ENCODE measurements at places on chromosomes 3 and 15.

GRCh38 chr15:49721091-49721490, 100.2 kb downstream of the DTWD1 start:
- no peak for DNase-seq

DNA sequence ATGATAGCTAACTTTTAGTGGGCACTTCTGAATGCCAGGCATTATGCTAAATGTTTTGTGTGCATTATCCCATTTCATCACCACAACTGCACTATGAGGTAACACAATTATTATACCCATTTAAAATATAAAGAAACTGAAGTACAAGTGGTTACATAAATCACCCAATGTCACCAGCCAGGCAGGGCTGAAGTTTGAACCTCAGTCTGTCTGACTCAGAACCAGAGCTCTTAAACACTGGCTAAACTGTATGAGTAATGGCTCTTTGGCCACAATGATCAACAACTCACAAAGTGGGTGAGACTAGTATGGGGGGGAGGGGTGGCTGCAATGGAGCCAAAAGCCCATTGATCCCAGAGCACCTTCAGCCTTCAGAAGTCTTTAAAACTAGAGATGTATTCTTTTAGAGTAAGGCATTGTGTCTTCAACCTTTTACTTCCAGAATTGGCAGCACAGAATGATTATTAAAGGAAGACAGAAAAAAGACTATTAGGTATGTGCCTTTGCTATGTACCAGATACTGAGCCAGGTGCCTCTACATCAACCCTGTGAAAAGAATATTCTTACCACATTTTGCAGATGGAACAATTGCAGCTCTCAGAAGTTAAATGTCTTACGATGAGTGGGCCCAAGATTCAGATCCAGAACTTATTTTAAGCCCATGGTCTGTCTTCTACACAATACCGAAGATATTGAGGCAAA, 166.9 kb downstream of the UACA start:
- DNase-seq = no peak

GRCh38 chr3:123953735-123954134, 7.3 kb downstream of the CCDC14 start:
- DNase-seq = peak; percentile 63

- no peak for DNase-seq
Observed at GRCh38 chr3:121786485-121786884, 36.9 kb upstream of the GOLGB1 start.

GRCh38 chr3:84974347-84974746, 15.6 kb downstream of the CADM2 start:
- no peak for DNase-seq

DNA sequence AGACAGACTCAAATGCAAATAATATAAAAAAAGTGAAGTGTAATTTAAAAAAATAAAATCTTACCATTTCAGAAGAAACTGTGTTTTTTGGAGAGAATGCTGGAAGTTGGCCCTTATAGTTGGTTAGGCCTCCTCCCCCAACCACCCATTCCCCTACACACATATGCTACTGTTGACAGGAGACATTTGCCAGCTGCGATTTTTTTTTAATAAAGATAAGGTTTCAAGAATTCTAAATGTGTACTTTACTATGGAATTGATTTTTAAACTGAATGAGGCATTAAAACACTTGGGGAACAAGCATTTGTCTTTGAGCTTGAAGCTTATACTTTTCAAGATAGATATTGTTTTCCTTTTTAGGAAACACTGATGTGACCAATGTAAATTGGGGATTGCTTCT, 4.4 kb upstream of the SSR3 start:
- DNase-seq = no peak

GRCh38 chr3:151443583-151443982, 17.3 kb downstream of the IGSF10 start:
- DNase-seq = no peak

DNA sequence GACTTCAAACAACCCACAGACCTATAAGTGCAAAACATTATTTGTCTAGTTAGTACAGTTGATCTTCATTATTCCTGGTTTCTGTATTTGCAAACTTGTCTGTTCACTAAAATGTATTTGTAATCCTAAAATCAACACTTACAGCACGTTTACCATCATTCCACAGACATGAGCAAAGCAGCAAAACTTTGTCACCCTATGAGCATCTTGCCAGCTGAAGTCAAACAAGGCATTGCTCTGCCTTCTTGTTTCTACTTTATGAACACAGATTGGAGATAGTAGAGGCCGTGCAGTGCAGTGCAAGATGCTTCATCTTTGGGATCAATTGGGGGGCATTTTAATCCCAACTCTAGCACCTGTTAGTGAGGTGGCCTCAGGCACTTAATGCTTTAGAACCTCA, 202.1 kb downstream of the NLGN1 start:
- DNase-seq = no peak

DNA sequence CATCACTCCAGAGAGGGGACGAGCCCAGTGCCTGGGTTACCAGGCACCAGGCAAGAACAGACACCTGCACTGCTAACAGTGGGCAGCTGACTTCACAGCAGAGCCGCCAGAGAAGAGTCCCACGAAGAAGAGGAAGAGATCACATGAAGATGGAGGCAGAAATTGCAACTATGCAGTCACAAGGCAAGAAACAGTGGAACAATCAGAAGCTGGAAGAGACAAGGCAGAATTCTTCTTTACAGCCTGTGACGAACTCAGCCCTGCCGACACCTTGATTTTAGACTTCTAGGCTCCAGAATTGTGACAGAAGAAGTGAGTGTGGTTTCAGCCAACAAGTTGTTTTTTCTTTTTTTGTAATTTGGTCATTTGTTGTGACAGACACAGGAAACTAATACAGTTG, 59.2 kb downstream of the IL12A start:
- DNase-seq = no peak

DNA sequence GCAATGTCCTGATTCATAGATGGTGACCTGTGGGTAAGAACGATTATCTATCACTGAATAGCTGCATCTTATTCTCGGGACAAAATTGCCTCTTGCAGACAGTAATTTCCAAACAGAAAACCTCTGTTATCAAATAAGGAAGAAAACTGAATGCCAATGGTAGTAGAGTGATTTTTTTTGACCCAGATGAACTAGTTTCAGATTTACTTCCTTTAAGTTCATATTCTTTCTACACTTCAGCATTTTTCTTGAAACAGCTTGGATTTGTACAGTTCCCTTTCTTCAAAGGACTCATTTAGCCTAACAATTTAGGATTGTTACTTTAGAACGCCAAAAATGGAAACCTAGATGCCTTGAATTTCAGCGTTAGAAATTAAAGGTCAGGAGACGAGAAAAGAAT, 14.6 kb downstream of the ETV5 start:
- no peak for DNase-seq

DNA sequence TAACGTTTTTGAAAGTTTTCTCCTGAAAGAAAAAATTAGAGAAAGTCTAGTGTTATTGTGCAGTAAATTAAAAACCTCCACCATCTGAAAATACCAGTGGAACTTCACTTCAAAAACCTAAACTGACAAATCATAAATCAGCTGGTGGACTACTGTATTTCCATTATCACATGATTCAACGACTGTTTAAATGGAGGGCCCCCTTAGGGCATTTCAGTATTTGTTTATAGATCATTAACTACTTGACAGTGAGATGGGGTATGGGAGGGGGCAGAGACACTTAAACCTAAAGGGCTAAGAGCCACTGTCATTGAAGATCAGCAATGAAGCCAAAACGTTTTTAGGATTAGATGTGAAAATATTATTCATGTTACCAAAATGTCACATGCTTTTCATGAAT, 8.8 kb upstream of the C15orf61 start:
- DNase-seq = no peak

- DNase-seq = no peak
Observed at GRCh38 chr3:115617591-115617990, 5.7 kb upstream of the GAP43 start.

DNA sequence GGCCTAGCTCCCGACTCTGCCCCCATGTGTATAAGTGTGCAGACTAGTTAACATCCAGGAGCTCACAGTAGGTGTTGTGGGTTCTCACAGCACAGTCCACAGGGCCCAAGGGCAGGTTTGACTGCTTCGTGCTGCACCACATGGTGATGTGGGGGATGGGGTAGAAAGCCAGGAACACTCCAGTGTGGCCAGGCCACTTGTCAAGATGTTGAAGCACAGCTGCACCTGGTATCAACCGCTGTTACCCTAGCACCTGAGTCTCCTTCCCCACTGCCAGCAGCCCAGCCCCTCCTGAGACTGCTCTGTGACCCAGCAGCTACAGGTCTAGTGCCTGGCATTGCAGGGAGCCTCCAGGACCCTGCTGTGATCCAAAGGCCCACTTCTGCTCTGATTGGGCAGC, 53.4 kb downstream of the CHDH start:
- no peak for DNase-seq

DNA sequence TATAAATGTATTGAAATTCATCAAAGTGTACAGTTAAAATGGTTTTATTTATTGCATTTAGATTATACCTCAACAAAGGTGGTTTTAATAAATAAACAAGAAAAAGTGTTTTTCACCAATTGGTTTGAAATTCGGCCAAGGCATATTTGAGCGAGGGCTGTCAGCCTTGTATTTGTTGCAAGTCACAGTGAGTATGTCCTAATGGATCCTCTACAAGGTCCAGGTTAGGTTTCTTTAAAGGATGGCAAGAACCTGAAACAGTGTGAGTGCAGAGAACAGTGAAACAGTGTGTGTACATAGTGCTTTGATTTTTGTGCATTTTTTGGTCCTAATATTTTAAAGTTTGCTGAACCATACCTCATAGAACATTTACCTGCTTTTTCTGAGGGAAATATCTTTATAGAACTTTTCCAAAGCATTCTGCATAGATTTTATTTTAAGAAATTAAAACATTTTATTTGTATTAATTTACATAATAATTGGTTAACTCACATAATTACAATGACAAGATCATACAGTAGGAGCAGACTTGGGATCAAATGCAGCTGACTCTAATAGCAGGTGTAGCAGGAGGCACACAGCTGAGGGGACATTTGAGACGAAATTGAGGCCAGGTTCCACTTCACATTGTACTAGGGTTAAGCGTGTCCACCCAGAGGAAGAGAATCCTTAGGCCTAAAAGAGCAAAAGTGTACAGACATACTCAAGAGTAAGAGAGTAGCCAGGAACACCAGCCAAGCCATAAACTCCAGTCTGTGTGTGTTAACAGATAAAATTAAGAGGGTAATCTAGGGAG, 428.8 kb upstream of the TPRG1 start:
- no peak for DNase-seq

- DNase-seq = no peak
Observed at GRCh38 chr3:128499724-128500275, 6.8 kb upstream of the GATA2 start.

- no peak for DNase-seq
Observed at GRCh38 chr3:180416111-180416594, 185.8 kb upstream of the TTC14 start.

DNA sequence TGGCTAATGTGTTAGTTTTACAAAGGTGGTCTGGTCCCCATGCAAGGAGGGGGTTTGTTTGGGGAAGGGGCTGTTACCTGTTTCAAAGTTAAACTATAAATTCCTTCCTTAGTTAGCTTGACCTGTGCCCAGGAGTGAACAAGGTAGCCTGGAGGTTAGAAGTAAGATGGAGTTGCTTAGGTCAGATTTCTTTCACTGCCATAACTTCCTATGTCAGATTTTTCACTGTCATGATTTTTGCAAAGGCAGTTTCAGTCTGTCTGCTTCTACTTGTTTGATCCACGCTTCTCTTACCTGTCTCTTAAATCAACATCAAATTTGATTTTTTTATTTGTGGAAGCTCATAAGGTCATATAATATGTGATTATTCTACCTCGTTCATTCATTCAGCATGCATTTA, 28.6 kb downstream of the STARD9 start:
- no peak for DNase-seq

GRCh38 chr3:196082619-196082971, 705 bp upstream of the TFRC start:
- DNase-seq = no peak

DNA sequence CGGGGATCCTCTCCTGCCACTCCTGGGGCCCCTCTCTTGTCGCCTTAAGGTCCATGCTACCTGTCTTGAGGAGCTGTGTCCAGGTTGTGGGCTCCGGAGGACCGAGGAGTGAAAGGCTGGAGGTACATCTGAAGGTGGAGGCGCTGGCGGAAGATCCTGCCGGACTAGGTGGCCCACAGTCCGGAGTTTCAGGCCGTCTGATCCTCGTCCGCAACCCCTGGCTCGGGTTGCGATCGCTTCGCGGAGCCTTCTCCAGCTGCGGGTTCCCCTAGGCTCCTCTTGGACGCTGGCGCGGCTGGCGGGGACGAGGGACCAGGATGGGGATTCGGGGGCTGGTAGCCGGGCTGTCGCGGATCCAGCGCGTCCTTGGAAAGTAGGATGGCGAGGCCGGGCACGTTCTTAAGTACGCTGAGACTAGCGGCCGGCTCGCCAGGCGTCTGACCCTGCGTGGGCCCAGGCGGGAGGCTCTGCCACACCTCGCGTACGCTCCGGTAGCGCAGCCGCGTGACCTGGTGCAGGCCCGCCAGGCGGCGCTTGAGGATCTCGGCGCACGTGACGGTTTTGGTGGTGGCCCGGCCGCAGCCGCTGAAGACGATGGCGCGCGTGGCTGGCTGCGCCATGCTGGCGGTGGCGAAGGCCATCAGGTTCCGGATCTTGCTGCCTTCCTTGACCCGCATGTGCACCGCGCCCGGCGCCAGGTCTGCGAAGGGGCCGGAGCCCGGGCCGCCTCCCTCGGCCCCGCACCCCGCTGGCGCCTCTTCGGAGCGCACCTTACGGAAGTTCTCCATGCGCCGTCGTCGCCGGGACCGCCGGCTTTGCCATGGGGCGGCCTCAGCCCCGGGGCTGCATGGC, 550 bp downstream of the RPP25 start:
- DNase-seq = no peak

DNA sequence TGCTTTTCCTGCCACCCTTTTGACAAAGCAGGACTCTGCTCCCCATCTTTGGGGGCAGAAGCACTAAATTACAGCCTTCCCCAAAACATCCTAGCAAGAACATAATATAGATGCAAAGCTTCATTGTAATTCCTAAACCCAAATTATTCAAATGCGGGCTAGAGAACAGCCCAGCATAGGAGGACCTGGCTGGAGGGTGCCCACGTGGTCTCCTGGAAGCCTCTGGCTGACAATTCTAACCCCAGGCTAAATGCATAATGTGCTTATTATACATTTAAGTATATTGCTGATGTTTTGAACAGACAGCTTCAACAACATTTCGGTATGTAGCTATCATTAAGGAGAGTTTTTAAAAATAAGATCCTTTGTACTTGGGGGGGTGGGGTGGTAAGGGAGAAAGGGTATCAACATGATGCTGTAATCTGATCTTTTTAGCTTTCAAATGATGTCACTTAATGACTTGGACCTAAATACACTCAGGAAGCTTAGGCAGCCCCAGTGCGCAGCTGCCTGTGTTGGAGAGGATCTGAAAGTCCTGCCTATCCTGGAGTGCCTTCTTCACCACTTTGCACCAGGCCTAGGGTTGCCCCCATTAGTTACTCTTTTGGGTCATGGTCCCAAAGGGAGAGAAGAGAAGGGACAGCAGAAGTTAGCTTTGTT, 57.2 kb upstream of the USP3 start:
- peak; percentile 71 for DNase-seq

DNA sequence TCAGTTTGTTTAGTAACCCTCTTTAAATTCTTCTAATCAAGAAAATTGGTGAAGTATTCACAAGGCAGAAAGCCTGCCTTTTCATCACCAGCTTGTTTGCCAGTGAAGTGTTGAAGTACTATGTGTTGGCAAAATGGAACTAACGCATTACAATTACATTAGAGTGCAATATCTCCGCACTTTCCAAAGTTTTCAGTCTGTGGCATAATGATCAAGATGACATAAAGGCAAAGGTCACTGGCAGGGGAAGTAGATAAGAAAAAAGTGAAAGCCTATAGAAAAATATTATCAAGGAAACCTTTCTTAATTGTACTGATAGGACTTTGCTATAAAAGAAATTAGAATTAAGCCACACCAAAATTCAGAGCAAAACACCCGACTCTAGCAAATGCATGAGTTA, 25.0 kb upstream of the TM4SF1 start:
- no peak for DNase-seq

Measured in NCI-H1048 (cell line).